ENCODE measurements at places on chromosomes 13 and 19.
A peak's percentile ranks its signal among the peaks of the same experiment; 100 is the strongest.

GRCh38 chr13:92463134-92463533, 763.5 kb upstream of the GPC6 start:
- no peak for DNase-seq

- DNase-seq = no peak
These were observed 3.0 kb downstream of the ATP1A3 start for GRCh38 chr19:41991025-41991424.

- DNase-seq = no peak
These were observed 43.7 kb upstream of the TPM4 start for GRCh38 chr19:16032509-16033135.

GRCh38 chr19:15123031-15123890, 16.1 kb downstream of the SYDE1 start:
- DNase-seq = no peak

GRCh38 chr19:56314381-56315076, at the start of gene ZSCAN5A:
TSS of gene ZSCAN5A (minus strand) at chr19:56314839. CDS start at chr19:56225046, 89,793 bp downstream.
- peak; percentile 92 for DNase-seq

DNA sequence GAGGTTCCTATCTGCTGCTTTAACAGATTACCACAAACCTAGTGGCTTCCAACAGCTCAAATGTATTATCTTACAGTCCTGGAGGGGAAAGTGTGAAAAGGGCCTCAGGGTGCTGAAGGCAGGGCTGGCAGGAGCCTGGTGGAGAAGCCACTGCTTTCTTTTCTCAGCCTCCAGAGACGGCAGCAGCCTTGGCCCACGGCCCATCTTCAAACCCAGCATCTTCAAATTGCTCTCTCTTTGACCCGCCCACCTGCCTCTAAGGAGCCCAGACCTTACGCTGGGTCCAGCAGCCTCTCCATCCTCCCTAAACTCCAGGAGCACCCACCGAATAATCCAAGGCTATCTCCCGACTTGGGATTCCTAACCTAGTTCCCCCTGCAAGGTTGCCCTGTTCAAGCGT, 35.6 kb downstream of the C13orf46 start:
- no peak for DNase-seq

- DNase-seq = no peak
These were observed 94.5 kb downstream of the ARHGEF7 start for GRCh38 chr13:111209613-111210012.

DNA sequence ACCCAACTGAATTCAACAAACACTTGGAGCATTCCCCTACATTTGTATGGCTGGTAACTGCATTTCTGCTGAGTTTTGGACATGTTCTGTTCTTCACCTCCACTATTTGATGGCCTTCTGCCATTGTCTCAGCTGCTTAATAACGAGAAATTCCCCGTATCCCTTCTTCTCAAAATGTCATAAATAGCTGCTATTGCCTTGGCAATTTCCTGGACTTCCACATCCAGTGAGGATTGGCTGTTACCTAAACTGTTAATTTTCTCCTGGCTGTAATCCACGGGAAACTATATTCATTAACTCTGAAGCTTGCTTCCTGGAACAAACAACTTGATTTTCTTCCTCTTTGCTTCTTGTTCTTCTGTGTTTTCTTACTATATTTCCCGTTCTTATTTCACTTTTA, 69.5 kb upstream of the TDRD3 start:
- DNase-seq = no peak

DNA sequence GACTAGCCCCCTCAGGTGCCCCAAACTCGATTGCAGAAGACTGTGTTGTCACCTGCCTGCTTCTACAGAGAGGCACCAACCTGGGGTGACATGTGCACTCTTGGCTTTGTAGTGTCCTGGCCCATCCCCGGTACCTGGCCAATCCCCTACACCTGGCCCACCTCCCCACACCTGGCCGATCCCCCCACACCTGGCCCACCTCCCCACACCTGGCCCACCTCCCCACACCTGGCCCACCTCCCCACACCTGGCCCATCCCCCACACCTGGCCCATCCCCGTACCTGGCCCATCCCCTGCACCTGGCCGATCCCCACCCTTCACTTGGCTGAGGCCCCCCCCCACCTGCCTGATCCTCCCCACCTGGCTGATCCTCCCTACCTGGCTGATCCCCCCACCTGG, 25.4 kb downstream of the ATP11A start:
- no peak for DNase-seq

DNA sequence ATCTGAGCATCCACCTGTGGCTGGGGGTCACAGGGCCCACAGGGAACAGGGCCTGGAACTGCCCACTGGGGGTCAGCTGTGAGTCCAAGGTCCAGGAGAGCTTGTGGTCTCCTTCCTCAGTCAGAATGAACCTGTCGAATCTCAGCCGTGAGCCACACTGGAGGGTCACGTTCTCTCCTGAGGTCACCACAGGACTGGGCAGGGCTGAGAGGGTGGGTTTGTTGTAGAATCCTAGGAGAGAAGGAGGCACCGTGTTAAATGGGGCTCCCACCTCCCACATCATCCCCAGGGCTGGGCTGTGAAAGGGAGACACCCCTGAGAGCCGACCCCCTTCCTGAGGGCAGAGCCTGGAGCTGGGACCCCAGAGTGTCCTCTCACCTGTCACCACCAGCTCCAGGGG, 1.5 kb downstream of the LILRA5 start:
- DNase-seq = no peak

GRCh38 chr13:59633290-59633689, 530.4 kb downstream of the DIAPH3 start:
- DNase-seq = no peak

DNA sequence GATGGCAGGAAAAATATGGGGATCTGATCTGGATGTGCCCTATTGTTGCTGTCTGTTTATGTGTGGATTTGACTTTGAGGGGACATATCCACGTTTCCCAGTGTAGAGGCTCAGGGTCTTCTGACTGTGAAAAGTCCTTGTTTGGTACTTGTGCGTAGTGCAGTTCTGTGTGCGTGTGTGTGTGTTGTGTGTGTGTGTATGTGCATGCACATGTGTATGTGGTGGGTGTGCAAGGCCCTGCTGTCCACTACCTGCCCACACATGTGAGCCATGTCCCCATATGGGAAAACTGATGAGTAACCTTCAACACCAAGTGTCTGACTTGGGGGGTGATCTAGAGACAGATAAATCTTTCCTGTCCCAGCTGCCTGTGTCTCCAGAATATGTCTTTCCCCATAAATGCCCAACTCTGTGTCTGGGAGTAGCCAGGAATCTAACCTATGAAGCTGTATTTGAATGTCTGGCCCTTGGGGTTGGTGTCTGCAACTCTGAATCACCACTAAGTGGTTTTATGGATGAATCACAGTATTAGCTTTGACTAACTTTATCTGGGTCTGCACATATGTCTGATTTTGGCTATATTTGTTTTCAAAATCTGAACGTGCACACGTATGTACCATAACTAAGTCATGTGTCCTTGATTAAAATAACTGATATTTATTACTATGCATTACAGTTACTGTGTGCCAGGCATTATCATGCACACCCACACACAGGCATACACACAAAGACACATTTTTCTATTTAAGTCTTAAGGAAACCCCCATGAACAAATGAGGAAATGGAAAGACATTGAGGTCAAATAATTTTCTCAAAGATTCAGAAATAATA, 17.4 kb downstream of the KLK2 start:
- DNase-seq = no peak

GRCh38 chr13:112133499-112134390, 66.8 kb downstream of the SOX1 start:
- DNase-seq = no peak

- DNase-seq = no peak
These were observed 10.8 kb upstream of the RANBP3 start for GRCh38 chr19:5988517-5989387.

GRCh38 chr13:61170856-61171255, 244.8 kb downstream of the PCDH20 start:
- no peak for DNase-seq

DNA sequence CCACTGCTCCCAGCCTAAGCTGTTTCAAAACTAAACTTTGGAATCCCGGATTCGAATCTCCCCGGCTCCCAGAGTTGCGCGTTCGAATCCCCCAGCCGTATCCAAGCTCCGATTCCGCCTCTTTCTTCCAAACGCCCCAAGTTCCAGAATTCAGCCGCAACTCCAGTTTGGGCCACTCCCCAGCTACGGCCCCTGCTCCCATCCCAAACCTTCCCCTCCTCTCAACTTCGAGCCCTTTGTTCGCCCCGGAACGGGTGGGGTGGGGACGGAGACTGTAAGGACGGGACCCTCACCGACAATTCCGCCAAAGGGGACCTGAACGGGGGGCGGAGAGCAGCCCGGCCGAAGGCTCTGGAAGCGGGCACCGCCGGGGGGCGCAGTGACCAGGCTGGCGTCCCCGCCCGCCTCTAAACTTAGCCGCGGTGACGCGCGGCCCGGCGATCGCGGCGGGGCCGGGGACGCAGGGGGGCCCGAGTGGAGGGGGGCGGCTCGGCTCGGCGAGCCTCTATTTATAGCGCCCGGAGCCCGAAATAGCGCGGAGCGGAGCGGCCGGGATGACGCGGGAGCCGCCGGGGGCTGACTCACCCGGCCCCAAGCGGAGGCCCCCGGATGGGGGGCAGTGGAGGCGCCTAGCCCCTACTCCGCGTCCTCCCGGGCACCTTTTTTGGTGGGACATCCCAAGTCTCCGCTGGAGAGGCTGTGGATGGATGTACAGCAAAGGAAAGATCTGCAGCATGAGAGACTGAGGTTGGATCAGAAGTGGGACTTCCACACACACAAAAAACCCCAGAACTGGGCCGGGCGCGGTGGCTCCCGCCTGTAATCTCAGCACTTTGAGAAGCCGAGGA, 4.9 kb upstream of the ERCC1 start:
- no peak for DNase-seq

GRCh38 chr13:98584668-98585397, 7.9 kb upstream of the STK24 start:
- no peak for DNase-seq

GRCh38 chr13:47038188-47038587, 141.3 kb upstream of the HTR2A start:
- no peak for DNase-seq

DNA sequence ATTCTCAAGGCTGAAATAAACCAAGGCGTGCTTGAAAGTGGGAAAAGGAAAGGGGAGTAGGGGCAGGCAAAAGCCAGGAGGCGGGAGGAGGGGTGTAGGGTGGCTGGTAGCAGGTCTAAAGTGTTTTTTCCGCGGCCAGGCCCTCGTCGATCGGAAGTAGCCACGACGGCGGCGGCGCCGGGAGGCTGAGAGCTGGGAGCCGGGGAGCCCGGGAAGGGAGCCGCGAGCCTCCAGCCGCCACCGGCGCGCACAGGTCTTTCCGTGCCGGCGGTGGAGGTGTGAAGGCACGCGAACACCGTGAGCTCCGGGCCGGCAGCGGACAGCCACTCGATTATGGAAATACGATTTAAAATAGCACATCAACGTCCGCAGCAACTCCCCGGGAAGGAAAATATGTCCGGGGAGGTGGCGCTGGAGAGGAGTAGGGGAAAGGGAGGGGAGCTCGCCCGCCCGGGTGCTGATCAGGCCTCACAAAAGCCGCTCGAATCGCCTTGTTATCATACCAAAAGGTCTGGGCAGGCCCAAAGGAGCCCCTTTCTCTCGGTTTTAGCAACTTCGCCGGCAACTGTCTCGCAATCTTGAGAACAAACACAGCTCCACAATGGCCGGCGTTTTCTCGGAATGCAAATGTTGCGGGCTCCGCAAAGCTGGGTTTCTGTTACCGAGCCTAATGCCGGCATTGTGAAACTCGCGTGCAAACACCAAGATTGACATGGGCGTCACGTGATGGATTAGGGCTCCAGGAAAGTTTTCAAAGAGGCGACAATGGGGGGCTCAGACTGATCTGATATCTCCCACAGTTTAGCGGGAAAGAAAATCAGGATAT, 2.9 kb upstream of the PCDH8 start:
- no peak for DNase-seq

GRCh38 chr13:79398915-79399314, 7.1 kb downstream of the RBM26 start:
- DNase-seq = no peak

DNA sequence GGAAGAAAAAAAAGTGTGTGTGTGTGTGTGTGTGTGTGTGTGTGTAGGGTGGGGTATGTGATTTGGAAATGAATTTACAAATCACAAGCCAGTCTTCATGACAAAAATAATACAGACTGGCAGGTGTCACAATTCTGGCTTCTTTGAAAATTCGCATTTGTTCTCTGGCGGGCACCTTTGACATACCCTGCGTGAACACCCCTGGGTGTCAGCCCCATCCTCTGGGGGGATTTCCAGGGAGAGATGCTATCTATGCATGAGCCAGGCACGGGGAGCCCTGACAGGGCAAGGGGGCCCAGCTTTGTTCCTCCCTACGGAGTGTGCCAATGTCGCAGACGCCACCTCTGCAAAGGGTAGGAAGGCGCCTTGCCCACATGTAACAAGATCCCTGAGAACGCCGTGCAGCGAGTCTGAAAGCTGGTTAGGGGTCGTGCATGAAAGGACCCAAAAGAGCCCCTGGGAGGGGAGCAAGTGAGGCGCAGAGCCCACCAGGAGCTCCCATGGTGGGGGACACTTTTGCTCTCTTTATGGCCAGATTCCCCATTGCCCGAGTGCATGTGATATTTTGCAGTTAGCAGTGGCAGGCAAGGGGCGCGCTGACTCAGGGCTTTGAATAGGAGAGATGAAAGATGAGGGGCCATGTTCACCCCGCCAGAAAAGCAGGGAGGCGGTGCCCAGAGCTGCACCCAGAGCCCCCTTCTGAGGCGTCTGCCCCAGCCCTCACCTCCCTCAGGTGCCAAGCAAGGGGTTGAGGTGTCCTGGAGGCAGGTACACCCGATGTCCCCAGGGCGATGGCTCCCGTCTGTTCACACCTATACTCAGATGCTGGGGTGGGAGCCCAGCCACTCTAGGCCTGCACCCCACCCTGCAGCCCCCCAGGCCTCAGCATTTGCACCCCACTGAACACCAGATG, 45.3 kb downstream of the KLF2 start:
- DNase-seq = no peak

GRCh38 chr19:50568728-50569698, 778 bp upstream of the LRRC4B start:
- DNase-seq = no peak

DNA sequence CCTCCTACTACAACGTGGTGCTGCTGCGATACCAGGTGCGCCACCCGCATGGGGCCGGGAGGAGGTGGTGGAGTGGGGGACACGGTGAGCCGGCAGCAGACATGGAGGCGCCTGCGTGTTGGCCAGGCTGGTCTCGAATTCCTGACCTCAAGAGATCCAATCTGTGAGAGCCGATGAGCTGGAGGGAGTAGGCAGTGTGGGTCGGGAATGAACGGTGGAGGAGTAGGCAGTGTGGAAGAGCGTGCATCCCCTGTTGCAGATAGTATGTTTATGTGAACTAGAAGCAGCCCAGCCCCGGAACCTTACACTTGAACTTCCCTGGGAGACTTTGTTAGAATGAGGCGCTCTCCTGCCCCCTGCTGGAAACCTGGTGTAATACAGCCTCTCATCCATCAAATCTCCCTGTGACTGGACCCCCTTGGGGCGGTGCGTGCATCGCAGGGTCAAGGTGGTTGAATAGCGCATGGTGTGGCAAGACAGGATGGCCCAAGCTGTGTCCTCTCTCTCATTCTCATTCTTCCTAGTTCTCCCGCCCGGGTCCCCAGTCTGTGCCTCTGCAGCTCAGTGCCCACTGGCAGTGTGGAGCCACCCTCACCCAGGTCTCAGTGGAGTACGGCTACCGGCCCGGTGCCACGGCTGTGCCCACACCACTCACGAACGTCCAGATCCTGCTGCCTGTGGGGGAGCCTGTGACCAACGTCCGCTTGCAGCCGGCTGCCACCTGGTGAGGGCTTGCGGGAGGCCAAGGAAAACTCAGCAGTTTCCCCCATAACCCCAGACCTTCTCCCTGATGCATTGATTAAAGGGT, 10.5 kb upstream of the B3GNT3 start:
- peak; percentile 74 for DNase-seq

GRCh38 chr19:4066682-4067395, at the start of gene ZBTB7A:
TSS of gene ZBTB7A (minus strand) at chr19:4066899. CDS start at chr19:4055232, 11,667 bp downstream.
- no peak for DNase-seq

- DNase-seq = no peak
These were observed 16.6 kb downstream of the RASA3 start for GRCh38 chr13:114115796-114116195.
